ENCODE measurements at places on chromosomes 2 and 18. TPM values are rescaled to one million over a fixed set of nuclear protein-coding genes. Genes with fewer than 3 reads are reported as not detected.

- no peak for DNase-seq
These were observed 63.5 kb downstream of the STAT4 start for GRCh38 chr2:191087311-191087710.

DNA sequence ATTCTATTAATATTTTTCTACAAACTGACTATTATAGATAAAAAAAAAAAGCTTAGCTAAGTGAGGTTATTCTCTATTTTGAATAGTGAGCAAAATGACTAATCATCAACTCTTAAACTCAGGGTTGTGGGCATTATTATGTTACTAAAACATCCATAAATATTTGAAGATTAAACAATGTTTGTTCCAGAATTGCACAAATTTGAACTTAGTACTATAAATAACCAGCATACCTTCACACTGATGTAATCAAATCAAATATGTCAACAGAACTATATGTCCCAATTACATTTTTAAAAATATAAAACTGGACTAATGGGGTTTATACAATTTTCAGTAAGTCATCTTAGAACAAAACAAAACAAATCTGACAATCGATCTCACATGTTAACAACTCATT lies 800.9 kb downstream of the LRP1B start:
- no peak for DNase-seq

Gene PROM2
- 63.4 TPM for total RNA-seq

DNA sequence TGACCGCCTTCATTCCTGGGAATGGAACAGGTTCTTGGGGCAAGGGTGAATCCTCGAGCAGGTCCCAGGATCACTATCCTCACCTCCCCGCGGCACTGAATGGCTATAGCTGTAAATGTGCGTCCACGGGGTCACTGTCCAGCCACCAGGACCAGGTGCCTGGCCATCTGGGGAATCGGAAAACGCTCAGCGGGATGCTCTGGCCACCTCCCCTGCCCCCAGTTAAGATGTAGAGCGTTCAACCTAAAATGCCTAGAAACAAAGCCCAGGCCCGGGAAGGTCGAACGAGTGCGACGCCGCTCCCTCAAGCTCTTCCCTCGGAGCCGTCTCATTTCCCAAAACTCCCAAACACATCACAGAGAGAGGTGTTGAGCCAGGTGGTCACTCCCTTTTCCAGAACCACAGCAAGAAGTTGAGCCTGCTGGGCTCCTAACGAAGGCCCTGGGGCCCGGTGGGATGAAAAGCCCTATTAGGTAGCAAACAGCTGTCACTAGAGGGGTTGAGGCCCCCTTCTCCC lies 795 bp upstream of the CAPN10 start:
- no peak for DNase-seq

Gene OTX1
- not detected for total RNA-seq

- DNase-seq, result no peak
These were observed 291.0 kb downstream of the CALCRL start for GRCh38 chr2:187157046-187157445.

Gene CYRIA
- 1.0 TPM for total RNA-seq

Gene CDKL4
- not detected for total RNA-seq

Gene SERPINB7
- not detected for total RNA-seq
